ENCODE measurements at places on chromosomes 12 and 14. TPM values are rescaled to one million over a fixed set of nuclear protein-coding genes. Genes with fewer than 3 reads are reported as not detected.
A peak's percentile ranks its signal among the peaks of the same experiment; 100 is the strongest.

The ABCD2 gene
- 7.3 TPM for total RNA-seq

The PROX2 gene
- total RNA-seq = 0.93 TPM

The KRT82 gene
- not detected for total RNA-seq

DNA sequence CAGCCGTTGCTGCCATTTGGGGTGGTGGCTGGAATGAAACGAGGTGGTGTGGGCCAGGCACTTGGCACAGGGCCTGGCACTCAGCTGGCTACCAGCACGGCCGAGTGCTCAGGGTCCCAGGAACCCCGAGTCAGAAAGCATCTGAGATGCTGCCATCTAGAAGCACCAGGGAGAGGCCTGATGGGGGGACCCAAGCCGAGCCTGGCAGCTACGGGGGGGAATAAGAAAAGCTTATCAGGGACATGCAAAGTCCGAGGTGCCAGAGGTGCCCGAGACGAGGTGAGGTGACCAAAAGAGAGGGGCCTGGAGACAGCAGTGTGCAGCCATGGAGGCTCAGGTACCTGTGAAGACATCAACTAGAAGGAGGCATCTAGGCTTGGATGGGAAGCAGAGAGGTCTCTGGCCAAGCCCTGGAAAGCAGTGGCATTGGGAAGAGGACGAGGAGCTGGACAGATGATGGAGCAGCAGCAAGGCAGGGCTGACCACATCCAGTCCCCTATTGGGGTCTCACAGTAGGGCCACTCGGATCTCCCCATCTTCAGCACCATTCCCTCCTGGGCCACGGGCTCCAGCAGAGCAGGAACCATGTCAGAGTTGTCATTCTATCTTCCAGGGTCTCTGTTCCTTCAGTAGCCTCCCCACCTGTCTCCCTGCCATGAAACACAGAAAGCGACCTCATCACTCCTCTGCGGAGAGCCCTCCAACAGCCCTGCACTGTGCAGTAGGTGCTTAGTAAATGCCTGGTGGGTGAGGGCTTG is 59.3 kb upstream of the DIO3 start:
- DNase-seq = peak; percentile 26

DNA sequence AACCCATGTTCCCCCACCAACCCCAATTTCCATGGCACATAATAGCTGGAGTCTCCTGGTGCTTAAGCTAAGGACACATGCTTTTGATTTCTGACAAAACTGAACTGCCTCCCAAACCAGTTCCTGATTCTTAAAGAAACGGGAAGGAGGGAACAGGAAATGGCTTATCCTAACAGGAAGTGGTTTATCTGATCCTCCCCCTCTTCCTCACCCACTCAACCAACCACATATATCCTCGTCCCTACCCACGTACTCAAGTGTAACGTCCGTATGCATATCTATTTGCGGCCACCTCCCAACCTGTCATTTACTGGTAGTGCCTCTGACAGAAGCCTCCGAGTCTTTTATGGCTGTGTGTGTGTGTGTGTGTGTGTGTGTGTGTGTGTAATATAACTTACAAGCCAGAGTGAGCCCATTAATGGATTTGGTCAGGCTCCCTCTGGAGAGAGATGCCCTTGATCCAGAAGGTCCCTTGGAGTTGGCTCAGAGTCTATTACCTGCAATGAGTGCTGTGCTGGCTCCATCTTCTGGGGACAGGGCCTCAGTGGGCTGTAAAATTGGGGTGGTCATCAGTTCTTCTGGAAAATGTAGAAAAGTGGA is 7.7 kb downstream of the DAZAP2 start:
- DNase-seq = no peak

DNA sequence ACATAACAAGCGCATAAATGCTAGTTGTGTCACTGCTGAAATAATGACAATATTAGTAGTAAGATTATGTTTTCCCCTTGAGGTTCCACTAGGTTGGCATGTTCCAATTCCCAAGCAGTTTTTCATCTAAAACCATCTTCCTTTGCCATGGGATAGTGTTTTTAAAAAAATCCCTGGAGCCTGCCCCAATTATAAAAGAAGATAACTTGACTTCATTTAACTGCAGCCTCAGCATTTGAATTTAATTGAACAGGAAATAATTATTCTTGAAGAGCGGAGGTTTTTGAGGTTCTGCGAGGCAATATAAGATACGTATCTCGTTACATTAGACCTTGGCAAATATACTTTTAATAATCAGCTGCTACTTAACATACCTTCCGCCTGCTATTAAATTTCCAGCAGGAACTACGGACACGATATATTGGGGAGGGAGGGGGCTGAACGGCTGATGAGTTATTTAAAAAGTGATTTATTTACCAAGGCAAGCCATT is 65.2 kb upstream of the HSPB8 start:
- no peak for DNase-seq

- DNase-seq = no peak
Measured at GRCh38 chr14:75499084-75499875, 23.0 kb upstream of the BATF start.

Measured in activated naive CD4-positive, alpha-beta T cell treated with anti-CD3 and anti-CD28 coated beads, Interleukin-2, amount 50 U/mL, for 72 hours (primary cell).